Spinal cord (tissue), 10 donors: ENCODE measurements at places on chromosomes 16 and 17. TPM values are rescaled to one million over a fixed set of nuclear protein-coding genes. Genes with fewer than 3 reads are reported as not detected.

Gene RHBDL3
- total RNA-seq, result 14.1 TPM

GRCh38 chr17:82047914-82048570, 3.6 kb downstream of the RFNG start:
- no peaks in the 10 kb centered on the region for H3K27me3 ChIP-seq
- DNase-seq, result no peak
- H3K36me3 ChIP-seq, result peaks cover 49% of the 10 kb centered on the region
- H3K27ac ChIP-seq, result no peak overlapping the region
- H3K4me3 ChIP-seq, result no peak overlapping the region
- peaks cover 27% of the 10 kb centered on the region for H3K4me1 ChIP-seq

DNA sequence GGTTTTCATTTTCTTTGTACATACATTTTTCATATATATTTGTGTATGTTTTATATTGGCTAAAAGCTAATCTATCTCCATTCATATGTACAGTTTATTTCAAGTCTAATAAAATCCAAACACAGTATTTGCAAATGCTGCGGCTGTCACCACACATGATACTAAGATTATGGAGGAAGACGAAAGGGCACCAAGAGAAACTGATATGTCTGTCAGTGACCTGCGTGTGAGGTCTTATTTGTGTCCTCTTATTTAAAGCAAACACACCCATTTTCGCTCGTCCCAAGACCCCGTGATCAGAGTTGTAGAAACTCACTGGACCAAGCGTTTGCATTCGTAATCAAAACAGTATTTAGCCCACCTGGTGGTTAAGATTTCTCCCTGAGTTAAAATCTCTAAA, 8.2 kb downstream of the MLYCD start:
- no peaks in the 10 kb centered on the region for H3K27me3 ChIP-seq
- H3K36me3 ChIP-seq, result peaks cover 28% of the 10 kb centered on the region
- no peak for DNase-seq
- no peak overlapping the region for H3K27ac ChIP-seq
- H3K4me1 ChIP-seq, result peaks cover 28% of the 10 kb centered on the region
- H3K4me3 ChIP-seq, result no peak overlapping the region

GRCh38 chr16:57392694-57393093, 11.9 kb upstream of the CCL17 start:
- H3K36me3 ChIP-seq, result no peaks in the 10 kb centered on the region
- peaks cover 2% of the 10 kb centered on the region for H3K4me1 ChIP-seq
- H3K27ac ChIP-seq, result no peak overlapping the region
- H3K4me3 ChIP-seq, result no peak overlapping the region
- no peaks in the 10 kb centered on the region for H3K27me3 ChIP-seq

DNA sequence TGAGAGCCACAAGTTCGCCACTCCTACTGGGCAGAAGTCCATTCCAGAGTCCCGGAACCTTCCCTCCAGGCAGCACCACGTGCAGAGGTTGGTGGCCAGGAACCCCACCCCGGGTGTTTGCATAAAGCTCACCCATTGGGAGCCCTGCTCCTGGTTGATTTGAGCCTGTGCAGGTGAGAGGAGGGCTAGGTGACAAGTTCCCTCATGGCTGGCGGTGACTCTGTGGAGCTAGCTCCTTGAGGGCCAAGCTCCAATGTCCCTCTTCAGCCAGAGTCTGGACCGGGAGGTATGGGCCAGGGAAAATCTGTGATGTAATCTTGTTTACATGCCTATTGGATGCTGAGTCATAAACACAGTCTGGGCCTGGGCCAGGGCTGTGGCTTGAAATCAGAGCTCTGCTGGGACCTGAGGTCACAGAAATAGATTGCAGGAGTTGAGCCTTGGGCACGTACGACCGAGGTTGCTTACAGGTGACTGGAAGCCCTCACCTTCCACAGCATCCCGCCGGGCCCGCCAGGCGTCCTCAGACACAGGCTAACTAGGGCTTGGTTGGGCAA, 118.9 kb downstream of the AATF start:
- peaks cover 23% of the 10 kb centered on the region for H3K4me1 ChIP-seq
- peaks cover 13% of the 10 kb centered on the region for H3K27me3 ChIP-seq
- H3K27ac ChIP-seq, result no peak overlapping the region
- H3K4me3 ChIP-seq, result no peak overlapping the region
- DNase-seq, result no peak
- peaks cover 3% of the 10 kb centered on the region for H3K36me3 ChIP-seq

GRCh38 chr16:868846-869822, 68.6 kb upstream of the GNG13 start:
- no peak for DNase-seq
- H3K36me3 ChIP-seq, result peaks cover 74% of the 10 kb centered on the region
- H3K4me1 ChIP-seq, result peaks cover 52% of the 10 kb centered on the region
- H3K27ac ChIP-seq, result no peak overlapping the region
- no peak overlapping the region for H3K4me3 ChIP-seq
- no peaks in the 10 kb centered on the region for H3K27me3 ChIP-seq

Gene JMJD6
- 16.4 TPM for total RNA-seq

Gene SDK2
- total RNA-seq, result 10.9 TPM

DNA sequence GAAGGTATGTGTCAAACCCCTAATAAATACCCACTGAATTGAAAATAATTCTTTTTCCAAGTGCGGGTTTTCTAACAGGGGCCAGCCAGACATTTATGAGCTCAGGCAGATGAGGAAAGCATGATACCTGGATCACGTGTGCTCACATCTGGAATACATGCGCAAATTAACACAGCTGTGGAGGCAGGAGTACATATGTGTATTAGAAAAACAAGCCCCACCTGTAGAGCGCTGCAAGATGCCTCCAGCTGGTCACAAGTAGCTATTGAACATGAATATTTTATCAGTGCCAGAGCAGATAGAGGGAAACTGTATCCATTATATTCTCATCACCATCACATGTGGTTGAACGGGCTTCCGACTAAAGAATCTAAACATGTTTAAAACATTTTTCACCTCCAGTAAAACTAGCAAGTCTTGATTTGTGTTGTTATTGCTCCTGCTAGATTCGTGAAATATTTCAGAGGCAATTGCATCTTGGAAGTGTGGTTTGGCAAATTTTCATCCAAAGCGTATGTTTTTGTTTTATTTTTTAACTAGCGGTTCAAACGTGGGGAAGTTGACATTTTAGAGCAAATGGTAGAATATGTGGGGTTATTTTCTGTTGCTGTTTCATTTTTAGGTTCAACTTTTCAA, 482.8 kb downstream of the CDH13 start:
- peaks cover 5% of the 10 kb centered on the region for H3K4me1 ChIP-seq
- H3K36me3 ChIP-seq, result no peaks in the 10 kb centered on the region
- H3K27me3 ChIP-seq, result no peaks in the 10 kb centered on the region
- H3K4me3 ChIP-seq, result no peak overlapping the region
